CD4-positive, alpha-beta T cell treated with Interleukin-6 at 100 ng/mL for 8 hours (primary cell): ENCODE measurements at places on chromosomes 6 and 20.

DNA sequence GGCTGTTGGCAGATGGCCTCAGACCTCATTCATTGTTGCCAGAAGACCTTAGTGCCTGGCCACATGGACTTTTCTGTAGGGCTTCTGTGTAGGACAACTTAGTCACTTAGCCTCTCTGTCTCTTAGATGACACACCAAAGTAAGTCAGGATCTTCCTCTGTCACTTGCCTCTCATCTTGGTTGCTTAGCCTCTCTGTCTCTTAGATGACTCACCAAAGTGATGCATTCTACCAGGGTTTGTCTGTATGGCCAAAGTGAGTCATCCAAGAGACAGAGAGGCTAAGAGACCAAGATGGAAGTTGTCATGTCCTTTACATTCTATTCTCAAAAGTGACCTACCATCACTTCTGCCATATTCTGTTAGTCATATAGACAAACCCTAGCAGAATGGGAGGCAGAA lies 255.9 kb upstream of the DEFB112 start:
- no peak for DNase-seq

DNA sequence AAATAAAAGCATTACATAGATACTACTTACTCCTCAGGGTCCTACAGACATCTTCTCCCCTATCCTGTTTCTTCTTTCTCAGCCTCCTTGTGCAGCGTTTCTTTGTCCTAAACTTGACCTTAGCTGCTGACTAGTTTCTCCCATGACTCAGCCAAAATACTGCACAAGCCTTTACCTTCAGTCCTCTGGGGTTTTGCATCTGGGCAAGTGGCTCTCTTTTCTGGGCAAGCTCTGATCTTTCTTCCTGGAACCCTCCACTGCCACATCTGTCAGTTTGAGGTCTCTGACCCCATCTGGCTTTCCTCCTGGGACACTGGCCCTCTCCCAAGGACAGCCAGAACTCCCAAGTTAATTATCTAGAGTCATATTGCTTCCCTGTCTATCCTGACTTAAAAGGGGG lies 838.4 kb downstream of the DHX35 start:
- DNase-seq = no peak

DNA sequence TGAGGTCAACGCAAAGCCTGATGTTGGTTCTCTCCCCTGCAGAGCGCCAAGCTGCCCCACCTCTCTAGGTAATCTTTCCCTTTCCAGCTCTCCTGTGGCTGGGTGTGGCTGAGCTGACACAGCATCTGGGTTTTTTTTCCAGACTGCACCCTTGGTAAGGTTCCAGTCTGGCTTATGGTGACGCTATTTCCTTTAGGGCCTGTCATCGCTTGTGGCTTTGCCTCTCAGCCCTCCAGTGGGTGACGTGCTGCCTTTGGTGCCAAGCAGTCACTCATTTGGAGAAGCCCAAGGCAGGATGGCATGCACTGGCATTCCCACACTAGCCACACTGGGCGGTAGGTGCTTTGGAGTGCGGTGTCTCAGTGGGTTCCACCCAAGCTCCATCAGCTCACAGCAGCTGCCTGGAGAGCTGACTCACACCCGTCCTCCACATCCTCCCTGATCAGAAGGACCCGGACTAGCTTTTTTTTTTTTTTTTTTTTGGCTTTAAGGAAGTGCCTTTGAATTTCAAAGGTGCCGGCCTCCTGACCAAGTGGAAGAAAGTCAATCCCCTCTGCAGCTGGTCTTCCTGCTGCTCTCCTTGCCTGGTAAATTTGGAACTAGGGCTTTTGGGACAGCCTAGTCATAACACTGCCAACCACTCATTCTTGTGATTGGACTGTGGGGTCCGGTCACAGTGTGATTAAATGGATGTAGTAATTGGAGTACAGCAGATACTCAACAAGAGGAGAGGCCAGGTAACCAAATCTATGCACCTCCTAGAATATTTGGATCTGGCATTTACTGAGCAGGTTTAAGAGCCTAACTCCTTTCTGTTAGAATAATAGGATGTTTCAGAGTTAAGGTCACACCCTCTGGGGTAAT lies 153.6 kb downstream of the CD83 start:
- DNase-seq = peak; percentile 39

DNA sequence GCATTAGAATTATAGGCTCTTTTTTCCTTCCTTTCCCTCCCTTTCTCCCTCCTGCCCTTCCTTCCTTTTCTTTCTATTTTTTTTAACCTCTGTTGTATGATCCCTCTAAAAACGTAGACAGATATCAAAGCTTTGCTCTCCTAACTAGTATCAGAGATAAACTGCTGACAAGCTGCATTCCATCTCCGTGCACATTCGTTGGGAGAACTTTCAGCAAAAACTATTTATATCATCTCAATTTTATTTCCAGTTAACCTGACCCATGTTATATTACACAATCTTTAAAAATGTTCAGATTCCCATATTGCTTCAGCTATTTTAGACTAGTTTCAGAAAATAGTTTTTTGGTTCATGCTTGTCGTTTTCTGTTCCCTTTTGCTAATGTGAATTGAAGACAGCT lies 47.3 kb downstream of the RNF217 start:
- no peak for DNase-seq

- peak; percentile 48 for DNase-seq
Observed at GRCh38 chr20:4661191-4661590, 60.5 kb upstream of the PRND start.

DNA sequence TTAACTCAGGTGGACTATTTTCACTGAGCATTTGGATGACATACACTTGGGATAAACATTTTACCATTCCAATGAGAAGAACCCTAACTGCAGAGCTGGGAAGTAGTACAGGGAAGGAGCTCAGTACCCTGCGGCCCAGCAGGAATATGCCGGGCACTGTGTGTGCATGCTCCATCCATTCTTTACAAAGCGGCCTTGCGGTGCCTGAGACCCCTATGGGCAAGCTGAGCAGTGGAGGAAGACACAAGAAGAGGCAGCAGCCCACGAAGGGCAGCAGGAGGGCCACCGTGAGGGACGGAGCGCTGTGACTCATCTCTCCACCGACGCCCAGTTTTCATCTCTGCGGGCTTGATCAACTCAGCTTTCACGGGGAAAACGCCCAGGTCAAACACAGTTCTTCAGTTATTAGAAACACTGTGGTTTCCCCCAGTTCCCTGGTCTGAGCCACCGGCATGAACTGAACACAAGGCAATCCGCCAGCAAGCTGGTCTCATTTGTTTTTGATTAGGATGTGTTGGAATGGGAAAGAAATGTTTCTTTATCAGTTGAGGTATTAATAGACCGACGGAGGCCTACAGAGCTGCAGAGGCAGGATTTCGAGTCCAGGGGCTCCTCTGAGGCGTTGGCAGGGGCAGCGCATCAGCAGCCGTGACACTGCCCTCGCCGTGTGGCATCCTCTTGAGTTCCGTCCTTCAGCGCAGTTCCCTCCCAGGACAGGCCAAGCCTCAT lies 44.9 kb downstream of the IRF4 start:
- DNase-seq = no peak

DNA sequence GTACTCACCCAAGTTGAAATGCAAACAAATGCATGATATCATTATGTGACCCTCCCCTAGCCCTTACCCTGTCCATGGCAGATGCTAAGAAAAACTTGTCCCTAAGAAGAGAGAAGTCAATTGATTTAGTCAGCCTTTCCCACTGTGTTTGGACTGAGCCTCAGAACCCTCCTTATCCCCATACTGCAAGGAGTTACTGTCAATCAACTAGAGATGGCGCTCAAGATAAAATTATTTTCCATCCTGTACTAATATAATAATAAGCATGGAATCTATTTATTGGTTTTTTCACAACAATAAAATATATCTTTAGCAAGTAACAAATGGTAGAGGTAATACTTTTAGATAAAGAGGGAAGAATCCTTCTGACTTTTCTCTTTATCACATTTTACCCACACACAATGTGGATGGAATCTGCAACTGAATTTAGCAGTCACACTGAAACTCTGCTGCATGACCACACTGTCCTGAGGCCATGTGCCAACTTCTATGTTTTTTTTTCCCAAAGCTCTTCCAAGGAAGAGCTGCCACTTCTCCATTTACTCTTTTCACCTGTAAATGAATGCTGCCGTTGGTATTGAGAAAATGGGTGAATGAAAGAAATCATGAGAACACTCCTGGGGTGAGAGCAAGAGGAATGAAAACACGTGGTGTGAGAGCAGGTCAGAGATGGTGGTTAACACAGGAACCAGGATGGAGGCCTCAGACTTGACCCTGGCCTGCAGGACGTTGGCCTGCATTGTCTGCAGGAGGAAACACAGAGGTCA lies 10.5 kb downstream of the NT5E start:
- no peak for DNase-seq

DNA sequence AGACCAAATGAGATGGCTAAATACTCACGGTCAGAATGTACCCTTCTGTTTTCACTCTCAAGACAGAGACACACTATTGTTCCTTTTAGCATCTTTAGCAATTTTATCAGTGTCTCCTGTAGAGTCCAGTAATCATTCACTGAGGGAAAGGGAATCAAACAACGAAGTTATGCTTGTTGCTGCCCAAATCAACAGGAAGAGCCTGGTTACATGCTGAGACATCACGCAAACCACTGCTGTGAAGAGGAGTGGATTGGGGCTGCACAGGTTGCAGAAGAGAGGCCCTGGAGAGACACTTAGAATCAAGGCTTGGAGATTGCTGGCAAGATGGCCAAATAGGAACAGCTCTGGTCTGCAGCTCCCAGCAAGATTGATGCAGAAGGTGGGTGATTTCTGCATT lies 40.5 kb upstream of the B3GAT2 start:
- no peak for DNase-seq

GRCh38 chr20:15616626-15617025 lies 956.6 kb downstream of the KIF16B start:
- no peak for DNase-seq
